ENCODE measurements at places on chromosomes 6 and 20. TPM values are rescaled to one million over a fixed set of nuclear protein-coding genes. Genes with fewer than 3 reads are reported as not detected.

GRCh38 chr20:10720565-10720964 lies 46.8 kb upstream of the JAG1 start:
- DNase-seq: no peak

- no peak for DNase-seq
Observed at GRCh38 chr6:161740486-161740885, 466.6 kb upstream of the AGPAT4 start.

DNA sequence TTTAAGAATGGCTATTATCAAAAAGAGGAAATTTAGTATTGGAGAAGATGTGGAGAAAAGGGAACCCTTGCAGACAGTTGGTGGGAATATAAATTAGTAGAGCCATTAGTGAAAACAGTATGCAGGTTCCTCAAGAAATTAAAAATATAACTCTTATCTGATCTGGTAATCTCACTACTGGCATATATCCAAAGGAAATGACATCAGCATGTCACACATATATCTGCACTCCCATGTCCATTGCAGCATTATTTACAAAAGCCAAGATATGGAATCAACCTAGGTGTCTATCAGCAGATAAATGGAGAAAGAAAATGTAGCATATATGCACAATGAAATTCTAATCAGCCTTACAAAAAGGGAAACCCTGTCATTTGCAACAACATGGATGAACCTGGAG lies 2.6 kb downstream of the SIRPG start:
- DNase-seq: no peak

GRCh38 chr6:37826188-37826587 lies 6.7 kb downstream of the ZFAND3 start:
- DNase-seq: no peak

- DNase-seq: no peak
Observed at GRCh38 chr6:169806701-169807100, 55.3 kb downstream of the ERMARD start.

The TCF15 gene
- 0.51 TPM for total RNA-seq

The SYS1 gene
- 35.6 TPM for total RNA-seq

Data from uterus (tissue), 4 donors.